SK-MEL-5 (cell line): ENCODE measurements at places on chromosomes 6 and 20. TPM values are rescaled to one million over a fixed set of nuclear protein-coding genes. Genes with fewer than 3 reads are reported as not detected.
A peak's percentile ranks its signal among the peaks of the same experiment; 100 is the strongest.

The SDCBP2 gene
- 0.32 and 0.50 TPM in 2 replicates for total RNA-seq

DNA sequence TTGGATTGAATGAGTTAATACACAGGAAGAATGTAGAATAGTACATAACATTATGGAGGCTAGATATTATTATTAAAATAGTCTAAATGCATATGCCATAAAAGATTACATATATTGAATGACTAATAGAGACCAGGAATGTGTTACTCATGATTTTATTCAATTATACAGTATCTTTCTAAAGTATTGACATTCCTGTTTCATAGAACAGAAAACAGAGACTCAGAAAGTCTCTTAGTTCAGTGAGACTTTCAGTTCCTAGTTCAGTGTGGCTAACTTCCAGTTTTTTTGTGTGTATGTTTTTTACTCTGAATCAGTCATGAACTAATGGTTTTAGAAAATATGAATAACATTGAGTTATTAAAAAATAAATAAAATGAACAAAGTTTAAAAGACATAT lies 34.6 kb upstream of the TMEM244 start:
- no peak for DNase-seq

GRCh38 chr20:12987261-12987660 lies 21.5 kb upstream of the SPTLC3 start:
- DNase-seq, result no peak

GRCh38 chr20:20568604-20569205 lies 143.7 kb downstream of the RALGAPA2 start:
- peak; percentile 71 for DNase-seq

DNA sequence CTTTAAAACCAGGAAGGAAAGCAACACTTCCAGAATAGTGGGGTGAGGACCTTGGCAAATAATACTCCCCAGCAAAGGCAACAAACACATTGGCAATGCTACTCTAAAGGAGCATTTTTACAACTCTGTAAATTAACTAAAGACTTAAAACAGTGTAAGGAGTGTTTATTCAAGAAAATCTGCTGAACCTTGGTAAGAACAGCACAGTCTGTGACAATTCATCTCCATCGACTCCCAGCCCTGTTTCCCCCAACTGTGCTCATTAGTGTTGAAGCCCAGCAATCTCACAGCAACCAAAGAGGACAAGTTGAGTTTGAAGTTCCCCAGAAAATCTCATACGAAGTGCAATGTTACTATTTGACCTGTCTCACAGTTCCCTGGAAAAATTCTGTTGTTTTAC lies 884.9 kb downstream of the C6orf118 start:
- DNase-seq, result no peak
